PC-3 (cell line): ENCODE measurements at places on chromosomes 1 and 21. TPM values are rescaled to one million over a fixed set of nuclear protein-coding genes. Genes with fewer than 3 reads are reported as not detected.
A peak's percentile ranks its signal among the peaks of the same experiment; 100 is the strongest.

- H3K27ac ChIP-seq: no peak overlapping the region
- no peaks in the 10 kb centered on the region for H3K36me3 ChIP-seq
- no peaks in the 10 kb centered on the region for H3K27me3 ChIP-seq
- no peak overlapping the region for H3K4me3 ChIP-seq
- no peak for DNase-seq
Measured at GRCh38 chr1:22484706-22485345, 33.2 kb downstream of the ZBTB40 start.

Gene LCE2C
- total RNA-seq: not detected in 2 replicates

Gene LRRC7
- 0.04 TPM in 1 of 2 replicates, not detected in the other for total RNA-seq

Gene CDCP2
- total RNA-seq: 0.35 TPM in 1 of 2 replicates, not detected in the other

DNA sequence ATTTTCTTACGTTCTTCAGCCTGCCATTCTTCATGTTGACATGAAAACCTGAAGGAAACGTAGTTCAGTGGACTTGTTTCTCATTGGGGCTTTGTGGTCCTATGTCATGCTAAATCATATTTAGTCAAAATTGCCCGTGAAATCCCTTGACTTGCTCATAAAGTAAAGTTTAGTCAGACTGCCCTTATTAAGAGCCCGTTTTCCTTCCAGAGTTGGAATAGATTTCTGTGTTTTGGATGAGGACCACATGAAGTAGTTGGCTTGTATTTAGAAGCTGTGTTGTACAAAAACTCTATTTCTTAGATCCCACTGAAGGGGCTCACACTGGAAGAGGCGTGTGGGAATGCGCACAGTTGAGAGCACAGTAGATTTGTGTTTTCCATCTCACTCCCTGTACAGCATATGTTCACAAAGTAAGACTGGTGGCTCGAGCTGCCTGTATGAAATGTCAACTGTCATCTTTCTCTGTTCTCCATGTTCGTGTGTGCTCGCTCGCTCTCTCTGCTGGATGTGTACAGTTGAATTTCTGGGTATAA lies 42.4 kb downstream of the CAMTA1 start:
- H3K4me1 ChIP-seq: no peaks in the 10 kb centered on the region
- H3K27ac ChIP-seq: no peak overlapping the region
- H3K36me3 ChIP-seq: 0 out of 2 replicates have a peak, but pooled peaks cover 4% of the 10 kb centered on the region
- no peak overlapping the region for H3K4me3 ChIP-seq
- H3K27me3 ChIP-seq: no peaks in the 10 kb centered on the region

DNA sequence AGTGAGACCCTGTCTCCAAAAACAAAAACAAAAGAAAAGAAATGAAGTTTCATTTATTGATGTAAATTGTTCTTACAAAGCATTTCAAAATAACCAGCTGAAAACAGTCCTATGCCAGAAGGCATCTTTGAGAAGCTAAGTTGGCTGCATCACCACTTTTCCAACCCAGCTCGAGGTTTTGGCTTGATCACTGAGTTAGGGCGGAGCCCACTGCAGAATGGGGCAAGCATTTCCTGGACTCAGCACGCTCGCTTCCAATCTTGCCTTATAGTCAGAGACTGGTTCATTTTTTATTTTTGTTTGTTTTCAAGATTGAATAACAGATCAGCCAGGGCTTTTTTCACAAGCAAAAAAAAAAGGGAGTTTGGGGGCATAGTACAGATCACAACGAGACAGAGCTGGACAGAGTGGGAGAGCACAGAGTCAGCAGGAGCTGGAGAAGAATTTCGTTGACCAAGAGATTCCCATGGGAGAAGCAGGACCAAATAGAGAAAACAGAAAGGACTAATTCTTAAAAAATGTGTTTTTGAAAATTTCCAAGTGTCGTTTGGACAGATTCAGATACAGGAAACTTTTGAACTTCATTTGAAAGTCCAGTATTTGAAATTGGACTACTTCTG lies 23.5 kb upstream of the COL6A1 start:
- peaks cover 24% of the 10 kb centered on the region; the same call in 1 of the 2 replicates for H3K27me3 ChIP-seq
- H3K4me3 ChIP-seq: no peak overlapping the region
- no peak overlapping the region for H3K27ac ChIP-seq
- no peak for DNase-seq

Gene TMEM9
- total RNA-seq: 428 and 435 TPM in 2 replicates

- H3K36me3 ChIP-seq: no peaks in the 10 kb centered on the region
- no peak overlapping the region for H3K27ac ChIP-seq
- no peaks in the 10 kb centered on the region for H3K4me1 ChIP-seq
- no peak overlapping the region for H3K4me3 ChIP-seq
- DNase-seq: no peak
Measured at GRCh38 chr21:32193098-32193465, 85.8 kb downstream of the MIS18A start.

DNA sequence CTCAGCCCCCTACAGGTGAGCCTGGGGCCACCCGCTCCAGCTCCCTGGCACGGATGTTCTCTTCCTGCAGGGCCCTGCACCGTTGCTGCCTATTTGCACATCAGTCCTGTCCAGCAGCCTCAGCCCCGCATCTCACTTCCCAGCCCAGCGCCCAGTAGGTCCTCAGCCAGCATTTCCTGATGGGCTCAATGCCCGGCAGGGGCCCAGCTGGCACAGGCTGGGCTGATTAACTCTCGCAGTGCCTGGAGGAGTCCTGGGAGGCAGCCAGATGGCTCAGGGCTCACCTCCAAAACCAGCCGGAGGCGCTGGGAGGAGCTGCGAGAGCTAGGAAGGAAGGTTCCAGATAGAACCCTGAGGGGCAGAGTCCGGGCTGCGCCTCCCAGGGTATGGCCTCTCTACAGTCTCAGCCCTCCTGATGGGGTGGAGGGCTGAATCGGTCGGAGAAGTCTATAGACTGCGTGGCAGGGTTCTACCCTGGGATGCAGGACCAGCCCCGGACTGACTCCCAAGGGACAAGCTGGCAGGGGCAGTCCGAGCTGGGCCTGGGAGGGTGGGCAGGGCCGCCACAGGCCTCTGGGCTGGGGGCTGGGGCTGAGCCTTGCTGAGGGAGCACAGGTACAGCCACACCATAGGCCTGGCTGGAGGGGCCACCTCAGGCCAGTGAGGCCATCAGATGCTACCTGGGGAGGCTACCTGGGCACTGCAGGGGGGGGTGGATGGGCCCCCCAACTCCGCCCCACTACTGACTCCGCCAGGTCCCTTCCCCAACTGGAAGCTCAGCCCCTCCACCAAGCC lies 19.2 kb upstream of the CLSTN1 start:
- DNase-seq: peak; percentile 74
- H3K27ac ChIP-seq: peak overlapping the region; percentile 69
- H3K36me3 ChIP-seq: no peaks in the 10 kb centered on the region
- no peaks in the 10 kb centered on the region for H3K27me3 ChIP-seq
